ENCODE measurements at places on chromosomes 2 and 18. TPM values are rescaled to one million over a fixed set of nuclear protein-coding genes. Genes with fewer than 3 reads are reported as not detected.

Gene ADAM23
- total RNA-seq: 9.3 TPM

Gene OSR1
- total RNA-seq: 20.8 TPM

Gene HOXD12
- not detected for total RNA-seq

Gene MC5R
- not detected for total RNA-seq

GRCh38 chr2:236858661-236859060 is 227.0 kb upstream of the COPS8 start:
- DNase-seq: no peak

DNA sequence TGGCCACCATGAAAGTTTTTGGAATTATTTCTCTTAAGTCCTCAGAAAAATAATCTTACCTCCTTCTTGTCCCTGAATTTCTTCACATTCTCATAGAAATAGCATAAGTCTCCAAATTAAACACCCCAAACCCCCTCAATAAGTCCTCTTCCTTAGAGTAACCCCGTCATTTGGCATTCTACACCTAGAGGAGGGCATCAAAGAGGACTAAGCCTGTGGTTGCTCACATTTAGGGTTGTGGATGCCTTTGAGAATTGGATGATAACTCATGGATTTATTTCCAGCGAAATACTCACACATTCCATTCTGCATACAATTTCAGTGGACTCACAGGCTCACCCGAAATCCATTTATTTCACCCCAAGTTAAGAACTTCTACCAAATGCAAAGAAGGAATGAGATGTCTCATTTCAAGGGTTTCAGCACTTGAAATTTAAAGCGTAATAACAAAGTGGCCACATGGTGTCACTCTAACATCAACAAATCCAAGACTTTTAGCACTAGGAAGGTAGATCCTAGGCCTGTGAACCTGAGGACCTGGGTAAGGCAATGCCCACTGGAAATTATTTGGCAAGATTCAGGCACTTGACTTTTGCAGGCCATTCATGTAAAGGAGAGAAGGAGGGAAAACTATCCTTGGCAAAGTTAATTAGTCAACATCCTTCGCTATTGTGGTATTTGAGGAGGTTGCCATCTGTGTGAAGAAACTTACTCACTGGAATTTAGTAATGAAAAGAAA is 24.6 kb downstream of the DYTN start:
- peak; percentile 77 for DNase-seq

- no peak for DNase-seq
These were observed 165.1 kb downstream of the FMNL2 start for GRCh38 chr2:152499896-152500735.

GRCh38 chr18:22387364-22387763 is 30.4 kb downstream of the CTAGE1 start:
- DNase-seq: no peak

GRCh38 chr2:66794551-66794950 is 359.6 kb downstream of the MEIS1 start:
- DNase-seq: no peak

DNA sequence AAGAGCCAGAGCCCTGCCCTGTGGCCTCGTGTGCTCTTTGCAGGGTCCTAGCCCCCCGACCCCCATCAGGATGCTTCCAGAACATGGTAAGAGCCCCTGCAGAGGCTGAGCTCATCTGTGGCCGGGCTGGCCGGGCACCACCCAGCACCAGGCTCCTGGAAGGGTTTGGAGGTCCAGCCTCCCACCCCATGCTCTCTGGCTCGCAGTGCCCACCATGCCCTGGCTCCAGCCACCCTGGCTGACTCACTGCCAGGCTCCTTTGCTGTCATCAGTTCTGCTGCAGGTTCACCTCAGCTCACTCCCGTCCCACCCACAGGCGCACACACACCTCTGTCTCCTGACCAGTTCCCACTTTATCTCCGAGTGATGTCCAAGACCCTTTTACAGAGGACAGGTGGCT is 37.5 kb downstream of the EIF4E2 start:
- no peak for DNase-seq

GRCh38 chr2:23545811-23546210 is 160.8 kb downstream of the KLHL29 start:
- no peak for DNase-seq

DNA sequence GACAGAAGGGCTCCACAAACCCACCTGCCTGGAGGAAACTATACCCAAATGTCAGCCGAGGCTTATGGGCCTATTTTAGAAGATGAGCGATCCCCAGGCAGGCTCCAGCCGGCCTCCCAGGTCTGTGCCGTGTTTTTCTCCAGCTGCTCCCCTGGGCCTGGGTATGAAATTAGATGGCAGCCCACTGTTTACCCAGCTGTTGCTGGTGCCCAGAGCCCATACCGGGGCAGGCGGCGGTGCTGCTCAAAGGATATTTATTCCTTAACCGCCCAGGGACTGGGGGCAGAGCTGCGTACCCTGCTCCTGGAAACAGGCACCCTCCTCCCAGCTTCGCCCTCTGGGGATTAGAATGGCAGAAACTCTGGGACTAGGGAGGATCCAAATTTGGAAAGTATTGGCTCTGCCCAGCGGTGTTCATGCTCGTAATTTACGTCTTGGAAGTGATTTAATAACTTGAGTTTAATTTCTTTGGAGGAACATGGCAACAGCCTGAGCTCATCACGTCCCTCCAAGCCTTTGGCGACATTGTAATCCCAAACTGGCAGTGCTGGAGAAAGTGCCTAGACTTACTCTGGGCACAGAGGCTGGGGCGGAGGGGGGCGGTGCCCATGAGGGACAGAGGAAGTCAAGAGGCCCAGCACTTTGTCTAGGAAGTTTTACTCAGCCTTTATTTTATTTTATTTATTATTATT is 199.2 kb downstream of the KLHL29 start:
- no peak for DNase-seq

DNA sequence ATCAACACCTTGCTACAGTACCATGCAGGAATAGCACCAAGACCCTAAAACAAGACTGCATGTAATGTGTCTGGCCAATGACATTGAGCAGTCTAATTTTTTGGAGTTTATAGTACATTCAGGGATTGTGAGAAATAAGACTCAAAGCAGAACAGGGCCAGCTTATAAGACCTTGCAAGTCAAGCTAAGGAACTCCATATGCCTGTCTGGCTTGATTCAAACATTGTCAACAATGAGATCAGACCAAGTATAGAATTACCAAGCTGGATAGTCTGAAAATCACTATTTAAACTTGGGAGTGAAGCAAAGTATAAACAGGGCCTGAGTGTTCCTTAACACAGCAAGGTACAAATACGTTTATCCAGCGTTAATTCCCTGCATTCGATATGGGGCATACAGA is 370.9 kb downstream of the CNTNAP5 start:
- no peak for DNase-seq

- DNase-seq: no peak
These were observed 127.3 kb upstream of the IL1R2 start for GRCh38 chr2:101864426-101864825.

GRCh38 chr18:26471027-26471426 is 77.3 kb downstream of the KCTD1 start:
- DNase-seq: peak; percentile 72

- no peak for DNase-seq
These were observed 160.9 kb downstream of the MYO5B start for GRCh38 chr18:50034029-50034428.

DNA sequence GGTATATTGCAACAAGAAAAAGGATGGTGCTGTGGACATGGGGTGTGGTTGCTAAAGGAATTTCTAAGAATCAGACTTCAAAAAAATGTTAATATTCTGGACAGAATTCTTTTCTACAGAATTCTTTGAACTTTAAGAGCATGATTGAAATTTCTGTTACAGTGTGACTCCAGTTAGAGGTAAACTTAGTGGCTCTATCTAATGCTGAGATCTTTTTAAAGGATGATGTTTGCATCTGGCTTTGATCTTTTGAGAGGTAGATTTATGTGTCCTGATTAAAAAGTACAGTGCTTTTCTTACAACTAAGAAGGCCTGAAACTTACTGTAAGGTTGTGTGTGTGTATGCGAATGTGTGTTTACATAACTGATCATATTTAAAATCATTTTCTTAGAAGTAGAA is 25.4 kb downstream of the NCK2 start:
- no peak for DNase-seq
